ENCODE measurements at places on chromosomes 6 and 20.
A peak's percentile ranks its signal among the peaks of the same experiment; 100 is the strongest.

DNA sequence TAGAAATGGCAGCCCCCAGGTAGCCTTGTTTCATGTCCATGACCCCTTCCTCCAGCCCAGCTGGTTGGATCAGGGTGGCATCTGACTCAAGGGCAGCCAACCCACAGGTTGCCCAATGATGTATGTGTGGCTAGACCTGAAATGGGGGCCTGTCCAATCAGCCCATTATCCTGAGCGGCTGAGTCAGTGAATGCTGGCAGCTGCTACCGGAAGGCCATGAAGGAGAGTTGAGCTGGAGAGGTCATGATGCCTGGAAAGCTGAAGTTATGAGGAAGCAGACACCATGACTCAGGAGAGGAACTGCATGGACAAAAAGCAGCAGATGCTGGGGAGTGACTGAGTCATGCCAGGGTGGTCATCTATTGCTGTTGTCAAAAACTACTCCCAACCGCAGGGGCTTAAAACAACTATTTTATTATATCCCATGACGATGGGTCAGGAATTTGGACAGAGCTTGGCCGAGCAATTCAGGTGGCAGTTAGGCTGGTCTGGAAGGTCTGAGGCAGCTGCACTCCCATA, 67.3 kb downstream of the MDGA1 start:
- peak; percentile 95 for DNase-seq

DNA sequence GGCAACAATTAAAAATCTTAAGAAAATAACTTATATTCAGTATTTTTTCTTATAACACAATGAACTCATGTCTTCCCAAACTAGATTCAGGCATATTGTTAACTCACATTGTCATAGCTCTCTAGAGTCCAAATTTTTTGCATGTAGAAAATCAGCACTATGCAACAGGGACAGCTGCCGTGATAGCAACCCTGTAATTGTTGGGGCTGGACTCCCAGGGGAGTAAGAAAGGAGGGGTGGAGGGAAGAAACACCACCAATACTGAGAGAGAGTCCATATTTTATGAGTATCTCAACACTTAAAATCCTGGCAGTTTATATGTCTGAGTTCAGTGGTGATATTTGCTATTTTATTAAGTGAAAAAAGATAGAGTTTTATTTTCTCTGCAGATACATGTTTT, 89.6 kb upstream of the HS3ST5 start:
- DNase-seq: no peak

- peak; percentile 86 for DNase-seq
These were observed 64.1 kb upstream of the RPS6KA2 start for GRCh38 chr6:166691199-166691598.

GRCh38 chr20:40275738-40276137, 413.3 kb downstream of the MAFB start:
- no peak for DNase-seq

DNA sequence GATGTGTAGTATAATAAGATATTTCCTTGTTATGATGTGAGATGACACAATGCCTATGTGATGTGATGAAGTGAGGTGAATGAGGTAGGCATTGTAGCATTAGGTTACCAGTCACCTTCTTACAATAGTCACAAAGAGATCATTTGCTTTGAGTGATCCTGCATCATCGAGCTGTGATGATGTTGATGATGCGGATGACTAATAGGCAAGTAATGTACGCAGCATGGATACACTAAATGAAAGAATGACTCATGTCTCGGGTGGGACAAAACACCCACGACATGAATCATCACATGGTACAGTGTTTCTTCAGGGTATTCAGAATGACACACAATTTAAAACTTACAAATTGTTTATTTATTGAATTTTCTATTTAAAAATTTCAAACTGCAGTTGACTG, 806.3 kb upstream of the GJE1 start:
- peak; percentile 70 for DNase-seq

GRCh38 chr20:18001131-18001921, 32.5 kb downstream of the MGME1 start:
- DNase-seq: peak; percentile 54

- DNase-seq: no peak
These were observed 35.8 kb upstream of the LGSN start for GRCh38 chr6:63355632-63356031.

DNA sequence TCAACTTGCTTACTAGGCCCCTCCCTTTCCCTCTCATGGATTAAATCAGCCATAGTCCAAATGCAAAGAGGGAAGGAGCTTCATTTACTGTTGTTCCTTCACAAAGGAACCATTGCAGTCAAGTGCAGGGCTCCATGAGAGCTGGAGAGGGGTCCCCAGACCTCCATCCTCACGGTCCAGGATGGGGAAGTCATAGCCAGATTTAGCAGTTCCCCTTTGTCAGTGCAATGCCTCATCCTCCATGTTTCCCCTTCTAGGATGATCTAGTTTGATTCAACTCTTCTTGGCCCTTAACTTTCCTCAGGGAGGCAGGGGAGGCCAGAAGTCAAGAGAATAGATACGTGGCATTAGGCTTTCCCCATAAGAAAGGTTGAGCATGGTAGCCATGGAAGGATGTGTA, 66.5 kb upstream of the FUCA2 start:
- no peak for DNase-seq

GRCh38 chr20:35363190-35363589, 48.6 kb downstream of the UQCC1 start:
- DNase-seq: no peak

DNA sequence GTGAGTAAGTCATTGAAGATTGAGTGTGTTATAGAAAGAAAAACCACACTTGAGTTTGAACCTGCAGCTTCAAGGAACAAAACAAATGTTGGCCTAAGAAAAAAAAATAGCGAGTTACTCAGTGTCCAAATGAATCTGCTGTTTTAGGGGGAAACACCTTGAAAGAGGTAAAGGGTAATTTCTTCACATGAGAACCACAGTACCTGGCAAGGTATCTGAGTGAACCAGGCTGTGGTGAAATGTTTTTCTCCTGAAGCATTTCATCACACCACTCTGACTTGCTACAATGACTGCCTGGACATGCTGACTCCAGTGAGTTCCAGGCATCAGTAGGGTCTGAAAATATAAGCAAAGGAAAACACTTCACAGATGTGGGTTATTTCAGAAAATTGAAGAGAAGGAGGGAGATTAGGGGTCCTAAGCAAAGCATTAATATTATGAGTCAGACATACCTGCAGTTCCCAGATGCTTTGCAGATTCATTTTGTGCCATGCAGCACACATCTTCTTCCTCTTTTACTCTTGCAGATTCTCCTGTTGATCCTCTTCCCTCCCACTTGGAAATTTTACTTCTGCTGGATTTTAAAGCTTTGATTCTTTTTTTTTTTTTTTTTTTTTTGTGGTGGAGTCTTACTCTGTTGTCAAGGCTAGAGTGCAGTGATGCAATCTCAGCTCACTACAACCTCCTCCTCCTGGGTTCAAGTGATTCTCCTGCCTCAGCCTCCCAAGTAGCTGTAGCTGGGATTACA, 206.2 kb upstream of the SGK1 start:
- DNase-seq: no peak

DNA sequence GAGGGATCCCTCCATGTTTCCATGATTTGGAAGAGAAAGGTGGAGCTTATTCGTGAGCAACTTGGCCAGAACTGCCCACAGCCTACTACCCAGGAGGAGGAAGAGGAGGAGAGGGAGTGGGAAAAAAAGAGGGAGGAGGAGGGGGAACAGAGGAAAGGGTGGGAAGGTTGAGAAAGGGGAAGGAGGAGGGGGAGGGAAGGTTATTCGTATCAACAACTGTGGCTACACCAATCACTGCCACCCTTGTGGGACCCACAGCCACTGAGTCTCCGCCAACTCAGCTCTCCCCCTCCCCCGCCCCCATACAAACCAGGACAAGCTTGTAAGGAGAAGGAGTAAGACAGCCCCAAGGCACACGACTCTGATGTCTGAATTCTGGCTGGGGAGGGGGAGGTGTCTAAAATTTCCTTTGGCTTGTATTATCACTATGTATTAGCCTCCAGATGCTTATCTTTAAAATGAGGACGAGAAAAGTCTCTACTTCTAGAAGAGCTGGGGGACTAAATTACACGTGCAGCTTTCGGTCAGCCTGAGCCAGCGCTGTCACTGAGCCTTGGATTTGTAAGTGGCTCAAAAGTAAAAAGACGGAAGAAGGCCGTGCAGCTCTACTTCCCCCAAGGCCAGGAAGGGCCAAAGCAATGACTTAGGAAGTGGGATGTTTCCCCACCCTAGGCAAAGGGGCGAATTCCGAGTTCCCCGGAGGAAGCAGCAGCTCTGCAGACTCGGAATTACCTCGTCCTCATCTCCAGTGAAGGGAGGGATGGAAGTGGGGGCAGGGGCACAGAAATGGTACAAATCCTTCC, 1.0 kb downstream of the FKBP1A start:
- DNase-seq: no peak

DNA sequence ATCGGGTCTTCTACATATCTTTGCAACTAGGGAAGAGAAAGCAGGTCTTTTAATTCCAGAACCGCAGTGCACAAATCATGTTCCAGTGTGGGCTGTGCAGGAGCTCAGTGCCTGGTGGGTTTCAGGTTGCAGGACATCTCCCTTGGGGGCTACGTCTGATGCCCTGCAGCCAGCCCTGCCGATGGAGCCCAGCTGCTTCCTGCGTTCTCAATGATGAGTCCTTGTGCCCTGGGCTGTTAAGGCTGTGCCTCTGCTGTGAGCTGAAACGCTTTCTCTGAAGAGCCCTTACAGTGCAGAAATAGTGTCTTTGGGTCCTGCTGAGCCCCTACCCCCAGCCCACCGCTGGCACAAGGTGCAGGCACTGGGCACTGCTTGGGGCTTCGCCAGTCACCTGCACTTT, 192.9 kb downstream of the SYNDIG1 start:
- DNase-seq: no peak

DNA sequence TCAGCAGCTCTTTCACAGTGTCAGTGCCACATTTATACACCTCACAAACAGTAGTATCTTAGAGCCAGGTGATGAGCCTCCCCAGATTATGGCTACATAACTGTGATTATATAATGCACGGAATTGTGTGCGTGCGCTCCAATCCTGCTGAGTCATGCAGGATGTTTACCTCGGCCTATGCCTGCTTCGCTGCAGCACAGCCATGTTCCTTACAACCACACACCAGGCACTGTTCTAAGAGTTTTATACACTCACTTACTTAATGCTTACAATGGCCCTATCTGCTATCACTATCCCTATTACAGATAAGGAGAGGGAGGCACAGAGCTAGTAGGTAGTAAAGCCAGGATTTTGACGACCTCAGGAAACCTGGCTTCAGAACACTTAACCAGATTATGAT, 7.3 kb downstream of the ZKSCAN3 start:
- DNase-seq: peak; percentile 12

DNA sequence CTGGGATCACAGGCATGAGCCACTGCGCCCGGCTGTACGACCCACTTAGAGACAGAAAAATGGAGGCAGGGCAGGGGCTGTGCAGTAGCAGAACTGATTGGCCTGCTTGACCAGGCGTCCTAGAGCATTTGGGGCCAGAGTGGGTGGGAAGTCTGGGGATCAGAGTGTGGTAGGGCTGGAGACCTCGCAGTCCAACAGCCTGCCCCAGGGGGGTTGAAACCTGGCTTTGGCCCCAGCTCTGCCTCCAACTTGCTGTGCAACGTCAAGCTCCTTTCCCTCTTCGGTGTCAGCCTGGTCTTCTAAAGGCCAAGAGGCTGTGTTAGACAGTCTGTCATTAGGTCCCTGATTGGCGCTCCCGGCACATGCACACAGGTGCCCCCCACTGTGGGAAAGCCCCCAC, 15.3 kb upstream of the SPDEF start:
- no peak for DNase-seq

- DNase-seq: no peak
These were observed 33.1 kb upstream of the KCNB1 start for GRCh38 chr20:49515586-49515985.

DNA sequence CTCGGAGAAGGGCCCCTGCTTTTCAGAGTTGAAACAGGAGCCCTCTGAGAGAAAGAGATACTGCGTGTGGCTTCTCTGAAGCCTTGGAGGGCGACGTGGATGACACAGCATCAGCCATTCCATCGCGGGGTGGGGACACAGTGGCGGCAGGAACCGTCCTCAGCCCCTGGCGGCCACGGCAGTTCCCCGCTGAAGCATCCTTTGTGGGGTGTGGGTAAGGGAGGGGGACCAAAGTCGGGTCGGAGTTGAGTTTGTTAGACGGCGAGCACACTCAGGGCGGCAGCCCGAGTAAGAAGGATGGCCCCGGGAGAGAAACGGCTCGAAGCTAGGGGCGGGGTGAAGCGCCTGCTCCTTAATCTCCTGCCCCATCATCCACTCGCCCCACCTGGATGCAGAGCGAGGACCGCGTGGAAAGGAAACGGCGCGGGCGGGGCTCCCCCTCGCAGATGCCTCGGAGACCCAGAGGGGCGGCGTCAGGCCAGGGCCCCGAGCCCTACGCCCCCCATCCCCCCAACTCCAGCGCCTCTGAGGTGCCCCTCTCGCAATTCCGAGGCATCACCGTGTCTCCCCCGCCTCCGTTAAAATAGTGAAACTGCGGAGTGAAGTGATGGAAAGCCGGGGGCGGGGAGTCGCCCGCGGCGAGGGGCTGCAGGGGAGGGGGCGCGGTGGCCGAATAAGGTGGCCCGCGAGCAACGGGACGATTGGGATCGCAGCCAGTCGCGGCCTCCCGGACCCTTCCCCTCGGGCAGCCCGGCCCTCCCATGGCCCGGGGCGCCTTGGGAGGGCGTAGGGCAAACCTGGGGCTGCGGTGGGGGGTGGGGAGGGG, 796 bp upstream of the RREB1 start:
- peak; percentile 16 for DNase-seq

DNA sequence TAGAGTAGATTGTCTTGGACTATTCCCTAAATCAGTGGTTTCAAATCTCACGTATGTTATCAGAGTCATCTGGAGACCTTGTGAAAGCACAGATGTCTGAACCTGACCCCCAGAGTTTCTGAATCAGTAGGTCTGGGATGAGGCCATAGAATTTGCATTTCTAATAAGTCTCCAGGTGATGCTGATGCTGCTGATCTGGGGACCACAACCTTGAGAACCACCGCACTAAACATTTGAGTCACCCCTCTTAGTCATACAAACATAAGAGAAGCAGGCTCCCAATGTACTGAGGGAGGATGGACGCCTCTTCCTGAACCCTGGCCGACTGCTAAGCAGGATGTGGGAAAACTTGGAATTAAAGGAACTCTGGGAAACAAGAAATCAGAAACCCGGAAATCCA, 187.8 kb upstream of the PRDM1 start:
- peak; percentile 11 for DNase-seq

DNA sequence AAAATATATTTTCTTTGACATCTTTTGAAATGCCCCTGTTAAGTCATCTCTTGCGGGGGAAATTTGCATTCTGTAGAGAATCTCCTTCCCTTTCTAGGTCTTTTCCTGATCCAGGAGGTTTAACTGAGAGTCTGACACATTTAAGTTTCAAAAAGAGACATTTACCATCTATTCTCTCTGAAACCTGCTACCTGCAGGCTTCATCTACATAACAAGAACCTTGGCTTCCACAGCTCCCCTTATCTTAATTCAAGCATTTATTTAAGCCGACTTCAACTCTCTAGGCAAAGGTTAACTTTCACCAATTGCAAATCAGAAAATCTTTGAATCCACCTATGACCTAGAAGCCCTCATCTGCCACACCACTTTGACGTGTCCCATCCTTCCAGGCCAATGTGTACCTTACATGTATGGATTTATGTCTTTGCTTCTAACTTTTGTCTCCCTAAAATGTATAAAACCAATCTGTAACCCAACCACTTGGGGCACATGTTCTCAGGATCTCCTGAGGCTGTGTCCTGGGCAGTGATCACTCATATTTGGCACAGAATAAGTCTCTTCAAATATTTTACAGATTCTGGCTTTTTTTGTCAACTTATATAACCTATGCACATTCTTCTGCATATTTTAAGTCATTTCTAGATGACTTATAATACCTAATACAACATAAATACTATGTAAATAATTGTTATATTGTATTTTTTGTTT, 666.7 kb downstream of the UTRN start:
- no peak for DNase-seq

- no peak for DNase-seq
These were observed 172.2 kb upstream of the THBS2 start for GRCh38 chr6:169425628-169426370.
